ENCODE measurements at places on chromosomes 11 and 22.

- peak; percentile 93 for DNase-seq
Observed at GRCh38 chr22:38569972-38570778, at the start of gene DMC1. Gene DMC1, minus strand, starts transcription at chr22:38570183. Its CDS starts 1,927 bp downstream, at chr22:38568256.

GRCh38 chr11:125192183-125192582 lies 27.6 kb downstream of the PKNOX2 start:
- DNase-seq = no peak

- DNase-seq = no peak
Observed at GRCh38 chr11:27401833-27402316, 38.9 kb upstream of the CCDC34 start.

DNA sequence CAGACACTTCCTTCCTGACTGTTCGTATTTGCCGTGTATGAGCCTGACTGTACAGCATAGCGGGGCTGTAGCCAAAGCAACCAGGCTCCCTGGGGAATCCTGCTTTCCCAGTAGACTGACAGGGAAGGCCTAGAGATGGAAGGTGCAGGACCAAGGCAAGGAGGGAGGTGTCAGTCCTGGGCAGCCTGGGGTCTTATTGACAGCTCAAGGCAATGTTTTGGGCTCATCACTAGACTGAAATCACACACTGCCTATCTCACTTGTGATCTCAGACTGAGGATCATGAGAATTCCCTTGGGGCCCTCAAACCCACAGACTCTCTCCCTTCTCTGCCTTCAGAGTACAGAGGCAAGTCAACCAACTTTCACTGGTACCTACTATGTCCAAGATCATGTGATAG lies 346.8 kb upstream of the NARS2 start:
- no peak for DNase-seq

DNA sequence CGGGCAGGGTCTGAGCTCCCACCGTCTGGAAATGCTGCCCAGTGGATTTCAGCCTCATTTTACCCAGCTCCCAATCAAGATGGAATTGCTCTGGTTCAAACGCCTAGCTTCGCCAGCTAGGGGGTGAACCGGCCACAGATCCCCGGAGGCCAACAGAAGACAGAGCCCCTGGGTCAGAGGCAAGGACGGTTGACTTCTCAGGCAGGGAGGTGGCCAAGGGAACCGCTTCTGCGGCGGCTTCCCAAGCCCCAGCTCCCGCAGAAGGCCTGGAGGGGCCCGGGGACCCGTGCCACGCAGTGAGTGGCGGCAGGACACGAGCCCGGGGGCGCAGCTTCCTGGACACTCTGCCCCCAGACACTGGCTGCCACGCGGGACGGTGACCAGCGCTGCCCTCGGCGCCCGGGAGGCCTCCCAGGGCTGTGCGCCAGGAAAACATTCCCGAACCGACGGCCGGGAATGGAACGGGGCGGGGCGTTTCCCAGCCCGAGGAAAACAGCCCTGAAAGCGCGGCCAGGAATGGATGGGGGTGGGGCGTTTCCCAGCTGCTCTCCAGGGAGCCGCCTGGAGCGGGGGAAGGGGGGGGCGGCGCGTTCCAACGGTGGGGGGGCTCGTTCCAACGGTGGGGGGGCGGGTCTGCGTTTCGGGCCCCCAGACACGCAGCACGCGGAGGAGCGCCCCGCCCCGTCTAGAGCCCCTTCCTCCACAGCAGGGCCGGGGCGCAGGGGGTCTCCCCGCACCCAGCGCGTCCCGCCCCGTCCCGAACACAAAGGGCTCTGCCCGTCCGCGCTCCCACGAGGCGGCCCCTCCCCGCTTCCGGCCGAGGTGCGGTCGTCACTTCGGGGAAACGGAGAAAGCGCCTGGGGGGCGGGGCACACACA lies 13.5 kb upstream of the B4GALNT4 start:
- peak; percentile 85 for DNase-seq

DNA sequence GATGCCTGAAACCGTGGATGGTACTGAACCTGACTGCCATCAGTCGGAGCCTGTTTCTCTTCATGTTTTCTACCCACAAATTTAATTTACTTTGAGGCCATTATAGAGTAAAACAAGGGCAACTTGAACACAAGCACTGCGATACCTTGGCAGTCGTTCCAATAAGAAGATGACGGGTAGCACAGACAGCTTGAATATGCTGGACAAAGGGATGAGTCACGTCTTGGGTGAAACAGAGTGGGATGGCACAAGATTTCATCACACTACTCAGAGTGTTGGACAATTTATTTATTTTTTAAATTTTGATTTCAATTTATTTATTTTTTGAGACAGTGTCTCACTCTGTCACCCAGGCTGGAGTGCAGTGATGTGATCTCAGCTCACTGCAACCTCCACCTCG lies 5.7 kb downstream of the DIXDC1 start:
- no peak for DNase-seq

- DNase-seq = no peak
Observed at GRCh38 chr22:36415415-36416168, 27.8 kb upstream of the MYH9 start.

DNA sequence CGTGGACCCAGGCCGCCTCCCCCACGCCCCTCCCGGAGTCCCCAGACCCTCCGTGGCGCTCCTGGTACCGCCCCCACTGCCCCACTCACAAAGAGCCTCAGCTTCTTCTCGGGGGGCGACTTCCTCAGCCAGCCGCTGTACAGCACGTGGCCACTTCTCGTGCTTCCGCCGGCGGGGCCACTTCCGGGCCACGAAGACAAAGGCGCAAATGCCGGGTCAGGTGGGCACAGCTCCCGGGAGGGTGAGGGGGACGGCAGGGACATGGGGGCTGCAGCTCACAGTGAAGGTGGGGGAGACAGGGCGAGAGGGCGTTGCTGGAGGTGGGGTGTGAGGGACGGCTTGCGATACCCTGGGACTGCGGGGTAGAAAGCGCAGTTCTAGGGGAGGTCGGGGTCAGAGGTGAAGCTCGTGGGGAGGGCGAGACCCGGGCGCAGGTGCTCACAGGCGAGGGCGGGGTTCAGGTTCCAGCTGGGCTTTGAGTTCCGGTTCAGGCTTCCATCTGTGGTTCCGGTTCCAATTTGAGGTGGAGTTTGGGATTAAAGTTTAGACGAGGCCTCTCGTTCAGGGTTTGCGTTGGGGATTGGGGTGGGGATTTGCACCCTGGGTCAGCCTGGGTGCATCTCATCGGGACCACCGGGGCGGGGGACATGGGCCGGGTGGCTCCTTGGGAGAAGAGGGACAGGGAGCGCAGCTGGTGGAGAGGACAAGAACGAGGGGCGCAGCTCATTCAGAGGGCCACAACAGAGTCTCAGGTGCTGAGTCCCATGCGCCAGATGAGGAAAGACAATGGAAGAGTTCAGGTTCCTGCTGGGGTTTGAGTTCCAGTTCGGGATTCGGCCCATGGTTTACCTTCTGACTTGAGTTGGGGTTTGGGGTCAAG lies at the start of gene GAB4:
Gene GAB4 (minus strand): TSS at position 371 of the 880 bp plus-strand sequence. CDS start 108 bp downstream, at position 263.
- no peak for DNase-seq

- DNase-seq = no peak
Observed at GRCh38 chr11:120296554-120296953, 28.5 kb upstream of the TLCD5 start.

- DNase-seq = no peak
Observed at GRCh38 chr11:117872420-117872961, 4.0 kb downstream of the FXYD6 start.

GRCh38 chr22:47166033-47166404 lies 403.6 kb downstream of the TBC1D22A start:
- DNase-seq = no peak

DNA sequence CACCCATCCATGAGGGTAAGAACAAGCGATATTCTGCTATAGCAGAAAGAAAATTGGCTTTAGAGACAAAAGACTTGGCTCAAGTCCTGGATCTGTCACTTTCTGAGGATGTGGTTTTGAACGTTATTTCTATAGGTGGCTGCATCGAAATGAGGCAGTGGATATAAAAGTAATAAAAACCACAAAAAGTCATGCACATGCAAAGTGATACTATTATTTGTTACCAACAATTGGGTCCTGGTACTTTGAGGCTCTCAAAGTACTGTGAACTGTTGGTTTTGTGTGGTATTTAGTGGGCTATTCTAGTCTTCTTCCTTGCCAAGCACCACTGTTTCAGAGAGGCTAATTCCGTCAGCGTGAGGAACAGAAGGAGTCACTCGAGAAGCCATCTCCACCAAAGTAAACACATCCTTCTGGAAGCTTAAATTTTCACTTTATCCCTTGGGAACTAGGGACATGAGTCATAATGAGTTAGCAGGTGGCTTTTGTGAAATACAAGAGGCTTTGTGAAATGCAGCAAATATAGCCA lies 13.1 kb downstream of the UBASH3B start:
- no peak for DNase-seq

DNA sequence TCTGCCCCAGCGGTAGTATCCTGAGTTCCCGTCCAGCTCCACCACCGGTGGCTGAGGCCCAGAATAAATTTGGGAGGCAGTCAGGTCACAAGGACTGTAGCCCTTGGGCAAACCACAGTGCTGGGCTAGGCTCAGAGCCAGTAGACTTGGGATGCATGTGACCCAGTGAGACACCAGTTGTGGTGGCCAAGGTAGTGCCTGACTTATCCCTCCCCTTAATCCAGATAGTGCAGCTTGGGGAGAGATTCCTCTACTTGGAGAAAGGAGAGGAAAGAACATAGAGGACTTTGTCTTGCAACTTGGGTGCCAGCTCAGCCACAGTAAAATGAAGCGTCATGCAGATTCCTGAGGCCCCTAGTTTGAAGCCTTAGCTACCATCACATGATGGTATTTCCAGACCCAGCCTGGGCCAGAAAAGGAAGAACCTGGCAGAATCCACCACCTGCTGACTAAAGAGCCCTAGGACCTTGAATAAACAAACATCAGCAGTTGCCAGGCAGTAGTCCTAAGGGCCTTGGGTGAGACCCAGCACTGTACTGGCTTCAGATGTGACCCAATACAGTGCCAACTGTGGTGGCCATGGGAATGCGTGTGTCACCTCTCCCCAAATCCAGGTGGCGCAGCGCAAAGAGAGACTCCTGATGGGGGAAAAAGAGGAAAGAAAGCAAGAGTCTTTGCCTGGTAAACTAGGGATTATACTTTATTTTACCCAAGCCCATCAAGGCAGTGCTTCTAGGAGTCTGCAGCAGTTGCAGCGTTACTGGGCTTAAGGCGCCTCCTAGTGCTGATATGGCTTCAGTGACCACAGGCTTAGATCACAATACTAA lies 17.0 kb upstream of the DDX10 start:
- peak; percentile 44 for DNase-seq

- DNase-seq = no peak
Observed at GRCh38 chr11:10566257-10566957, 2.1 kb downstream of the LYVE1 start.

DNA sequence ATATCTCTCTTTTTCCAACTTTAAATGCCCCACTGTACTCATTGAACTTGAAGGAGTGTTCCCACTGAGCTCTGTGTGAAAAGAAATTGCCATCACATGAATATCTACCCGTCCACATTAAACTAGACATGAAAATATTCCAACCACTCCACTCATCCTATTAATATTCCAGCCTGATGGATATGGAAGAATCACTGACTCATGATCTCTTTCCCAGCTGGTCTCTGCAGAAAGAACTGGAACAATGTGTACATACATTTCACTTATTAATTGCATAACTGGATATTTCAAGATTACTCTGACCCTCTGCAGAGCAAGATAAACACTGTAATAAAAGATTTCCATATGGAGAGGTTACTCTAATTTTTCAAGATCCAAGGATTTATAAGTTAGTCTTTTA lies 711.1 kb upstream of the LRRC4C start:
- DNase-seq = no peak

DNA sequence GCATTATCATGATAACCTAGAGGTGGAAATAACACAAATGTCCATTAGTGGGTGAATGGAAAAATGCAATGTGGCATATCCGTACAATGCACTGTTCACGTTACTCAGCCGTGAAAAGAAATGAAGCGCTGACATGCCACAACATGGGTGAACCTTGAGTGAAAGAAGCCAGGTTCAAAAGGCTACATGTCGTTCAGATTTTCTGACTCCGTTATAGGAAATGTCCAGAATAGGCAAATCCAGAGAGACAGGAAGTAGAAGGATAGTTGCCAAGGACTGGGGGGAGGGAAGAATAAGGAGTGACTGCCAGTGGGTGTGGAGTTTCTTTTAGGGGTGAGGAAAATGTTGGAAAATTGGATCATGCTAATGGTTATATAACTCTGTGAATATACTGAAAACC lies 133.8 kb downstream of the ATXN10 start:
- no peak for DNase-seq

DNA sequence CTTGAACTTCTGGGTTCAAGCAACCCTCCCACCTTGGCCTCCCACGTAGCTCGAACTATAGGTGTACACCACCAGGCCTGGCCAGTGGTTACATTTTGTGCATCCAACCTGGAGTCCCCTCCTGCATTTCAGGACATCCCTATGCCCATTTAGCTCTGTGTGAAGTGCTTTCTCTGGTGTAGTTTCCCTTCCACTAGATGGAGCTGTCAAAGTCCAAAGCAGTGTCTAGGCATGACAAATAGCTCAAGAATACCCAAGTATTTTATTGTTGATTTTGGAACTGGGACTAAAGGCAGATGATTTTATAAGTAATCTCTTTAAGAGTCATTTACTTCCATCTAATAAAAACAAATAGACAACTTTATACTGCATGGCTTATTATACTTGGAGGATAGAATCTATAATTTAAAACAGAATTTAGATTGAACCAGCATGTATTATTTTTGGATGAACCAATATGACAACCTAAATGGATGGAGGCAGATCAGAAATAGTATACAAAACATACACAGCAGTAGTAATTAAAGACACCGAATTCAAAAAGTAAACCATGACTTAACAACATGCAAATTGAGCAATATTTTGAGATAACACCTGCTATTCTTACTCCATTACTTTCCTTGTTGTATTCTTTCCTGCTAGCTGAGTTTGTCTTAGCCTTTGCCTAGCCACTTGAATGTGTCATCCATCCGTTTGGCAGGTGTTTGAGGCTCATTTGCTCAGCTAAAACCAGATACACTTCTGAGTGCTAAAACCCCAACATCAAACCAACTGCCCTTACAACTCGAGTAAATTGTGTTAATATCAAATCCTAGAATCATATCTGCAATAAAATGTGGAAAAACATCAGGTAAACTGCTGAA lies 37.7 kb downstream of the EIF4ENIF1 start:
- DNase-seq = no peak

GRCh38 chr11:23192256-23192655 lies 332.0 kb upstream of the CCDC179 start:
- no peak for DNase-seq

GRCh38 chr22:39317084-39317774 lies 2.2 kb downstream of the RPL3 start:
- DNase-seq = no peak

GRCh38 chr22:41382610-41383009 lies 868 bp downstream of the TEF start:
- no peak for DNase-seq

DNA sequence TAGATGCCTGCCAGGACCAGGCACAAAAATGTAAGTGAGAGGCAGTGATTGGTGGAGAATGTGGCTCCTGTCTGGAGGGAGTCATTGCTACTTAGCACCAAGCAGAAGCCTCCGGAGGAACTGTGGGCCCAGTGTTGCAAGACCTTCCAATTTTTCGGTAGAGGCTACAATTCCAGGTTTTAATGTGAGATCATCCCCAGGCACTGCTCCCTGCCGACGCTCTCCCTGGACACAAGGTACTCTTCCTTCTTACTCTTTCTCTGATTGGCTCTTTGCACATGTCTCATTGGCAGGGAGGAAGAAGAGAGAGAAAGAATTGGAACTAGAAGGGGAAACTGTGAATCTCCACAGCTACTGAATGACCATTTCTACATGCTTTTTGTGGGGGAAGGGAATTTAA lies 53.7 kb upstream of the EP300 start:
- DNase-seq = no peak

All from stimulated activated CD8-positive, alpha-beta memory T cell treated with anti-CD3 and anti-CD28 coated beads, Interleukin-7, amount 100 ng/mL, for 4 hours (primary cell).